NCI-H1092 (cell line): ENCODE measurements at places on chromosomes 5 and 9.

DNA sequence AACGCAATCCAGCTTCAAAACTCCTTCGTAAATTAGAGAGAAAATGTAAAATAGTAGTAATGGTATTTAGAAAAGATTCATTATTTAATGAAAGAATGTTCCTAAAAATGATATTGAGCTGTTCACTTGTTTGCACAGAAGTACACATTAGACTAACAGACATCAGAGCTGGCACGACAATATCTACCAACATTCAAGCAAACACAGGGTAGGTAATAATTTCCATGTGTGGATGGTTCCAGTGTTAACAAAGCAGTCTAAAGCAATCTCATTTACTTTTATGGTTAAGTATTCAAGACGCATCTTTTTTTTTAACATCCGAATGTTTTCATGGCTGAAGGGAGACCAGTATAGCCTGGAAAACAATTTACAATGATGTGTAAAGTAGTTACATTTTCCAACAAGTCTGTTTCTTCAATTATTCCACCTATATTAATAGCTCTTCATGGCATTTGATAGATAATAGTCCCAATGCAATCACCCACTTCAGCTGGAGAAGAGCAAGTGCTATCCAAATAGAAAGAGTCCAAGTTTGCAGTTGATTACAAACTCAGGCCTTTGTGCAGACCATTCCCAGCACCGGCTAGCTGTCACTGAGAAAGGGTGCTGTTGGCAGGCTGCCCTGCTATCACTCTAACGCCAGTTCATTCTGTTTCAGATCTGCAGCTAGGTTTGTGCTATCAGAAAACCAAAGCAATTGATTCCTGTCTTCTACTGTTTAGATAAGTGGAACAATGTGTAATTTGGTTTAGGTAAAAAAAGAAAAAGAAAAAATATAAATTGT, 458.8 kb downstream of the DTWD2 start:
- DNase-seq: peak; percentile 38

- DNase-seq: no peak
Measured at GRCh38 chr9:99050292-99050911, 54.5 kb upstream of the TGFBR1 start.

GRCh38 chr5:108728566-108729241, 19.0 kb upstream of the FER start:
- no peak for DNase-seq

GRCh38 chr9:89750117-89750791, 145.4 kb downstream of the GADD45G start:
- DNase-seq: peak; percentile 44

DNA sequence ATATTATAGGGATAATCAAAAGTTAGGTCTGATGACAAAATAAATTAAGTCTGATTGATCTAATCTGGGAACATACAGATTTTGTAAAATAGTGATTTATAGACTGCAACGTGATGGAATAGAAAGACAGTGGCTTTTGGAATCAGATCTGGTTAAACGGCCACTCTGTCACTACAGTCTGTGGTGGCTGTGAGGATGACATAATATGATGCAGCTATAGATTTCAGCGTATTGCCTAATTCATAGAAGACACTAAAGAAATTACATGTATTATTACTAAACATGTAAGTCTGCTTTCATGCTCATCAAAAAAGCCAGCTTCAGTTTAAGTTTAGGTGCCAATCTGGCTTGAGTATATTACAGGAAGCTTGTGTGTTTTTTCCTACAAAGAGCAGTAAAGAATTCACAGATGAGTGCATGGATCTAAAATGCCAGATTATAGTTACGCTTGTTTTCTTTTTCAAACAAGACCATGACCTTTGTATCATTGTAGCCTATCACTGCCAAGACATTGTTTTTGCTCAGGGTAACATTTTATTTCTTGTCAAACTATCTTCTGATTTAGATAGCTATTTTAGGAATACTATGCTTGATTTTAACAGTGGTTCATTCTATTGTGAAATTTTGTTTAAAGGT, 25.7 kb downstream of the CPEB4 start:
- no peak for DNase-seq
